ENCODE measurements at places on chromosomes 3 and 15. TPM values are rescaled to one million over a fixed set of nuclear protein-coding genes. Genes with fewer than 3 reads are reported as not detected.

DNA sequence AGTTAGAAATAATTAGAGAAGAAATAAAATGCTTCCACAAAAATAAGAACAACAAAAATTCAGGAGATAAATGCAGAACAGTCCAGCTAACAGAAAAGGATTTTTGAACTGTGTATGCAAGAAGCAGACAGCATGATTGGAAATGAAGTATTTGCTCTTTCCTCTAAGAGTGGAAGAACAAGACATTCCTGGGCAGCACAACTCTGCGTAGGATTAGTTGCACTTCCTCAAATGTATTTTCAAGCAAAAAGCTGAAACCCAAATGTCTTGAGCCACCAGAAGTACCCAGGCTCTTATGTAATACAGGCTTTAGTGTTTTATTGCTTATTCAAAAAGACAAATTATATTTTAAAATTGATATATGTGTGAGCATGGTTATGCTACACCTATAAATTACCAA, 127.2 kb downstream of the ZBTB20 start:
- no peak for DNase-seq
- H3K4me1 ChIP-seq = no peaks in the 10 kb centered on the region
- no peaks in the 10 kb centered on the region for H3K27me3 ChIP-seq
- no peaks in the 10 kb centered on the region for H3K36me3 ChIP-seq
- H3K27ac ChIP-seq = no peak overlapping the region

DNA sequence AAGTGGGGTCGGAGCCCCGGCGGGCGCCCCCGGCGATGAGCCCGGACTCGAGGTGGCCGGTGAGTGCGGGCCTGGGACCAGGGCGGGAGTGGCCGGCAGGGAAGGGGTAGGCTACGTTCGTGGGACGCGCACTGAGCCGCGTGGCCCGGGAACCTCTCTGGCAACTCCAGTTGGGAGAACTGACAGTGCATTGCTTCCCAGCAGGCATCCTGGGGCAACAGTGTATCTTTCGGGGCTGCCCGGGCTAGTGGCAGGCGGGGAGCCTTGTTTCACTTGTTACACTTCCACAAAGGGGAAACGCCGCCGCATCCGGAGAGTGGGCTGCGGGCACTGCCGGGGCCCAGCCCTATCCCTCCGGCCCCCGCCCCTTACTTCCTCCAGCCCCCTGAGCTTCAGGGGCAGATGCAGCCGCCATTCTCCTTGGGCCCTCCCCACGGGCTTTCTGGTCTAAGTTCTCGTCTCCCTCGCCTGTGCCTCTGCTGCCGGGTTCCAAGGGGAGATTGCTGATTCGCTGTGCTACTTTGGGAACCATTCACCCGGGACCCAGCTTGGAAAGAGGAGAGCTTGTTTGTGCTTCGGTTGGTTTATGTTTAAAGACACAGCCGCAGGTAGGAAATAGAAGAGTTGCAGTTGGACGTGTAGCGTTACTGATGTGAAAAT, 675 bp downstream of the BRPF1 start:
- peak overlapping the region; percentile 91 for H3K4me3 ChIP-seq
- DNase-seq = peak; percentile 21
- no peaks in the 10 kb centered on the region for H3K27me3 ChIP-seq
- H3K4me1 ChIP-seq = peaks cover 18% of the 10 kb centered on the region
- H3K36me3 ChIP-seq = peaks cover 27% of the 10 kb centered on the region

GRCh38 chr15:58212909-58213526, 74.8 kb downstream of the AQP9 start:
- no peak overlapping the region for H3K27ac ChIP-seq
- no peak for DNase-seq
- H3K36me3 ChIP-seq = no peaks in the 10 kb centered on the region
- H3K27me3 ChIP-seq = no peaks in the 10 kb centered on the region
- no peak overlapping the region for H3K4me3 ChIP-seq

- H3K27ac ChIP-seq = no peak overlapping the region
- no peaks in the 10 kb centered on the region for H3K4me1 ChIP-seq
- H3K4me3 ChIP-seq = no peak overlapping the region
- H3K27me3 ChIP-seq = no peaks in the 10 kb centered on the region
- H3K36me3 ChIP-seq = no peaks in the 10 kb centered on the region
Measured at GRCh38 chr3:144877356-144877755, 905.7 kb downstream of the DIPK2A start.

GRCh38 chr15:89654847-89655805, at the start of gene KIF7:
KIF7 (minus strand) TSS chr15:89655467; CDS start chr15:89652930, 2,537 bp downstream.
- 0 out of 2 replicates have a peak within 1 kb of the TSS, but pooled peaks have one; percentile 60 for H3K27ac ChIP-seq
- peaks cover 7% of the 10 kb centered on the region for H3K36me3 ChIP-seq
- H3K4me3 ChIP-seq = peak within 1 kb of the TSS; percentile 84
- DNase-seq = peak; percentile 82
- peaks cover 27% of the 10 kb centered on the region for H3K27me3 ChIP-seq

GRCh38 chr15:58119016-58119415, 19.2 kb upstream of the AQP9 start:
- H3K36me3 ChIP-seq = peaks cover 2% of the 10 kb centered on the region
- DNase-seq = no peak
- H3K27ac ChIP-seq = no peak overlapping the region
- no peak overlapping the region for H3K4me3 ChIP-seq
- H3K27me3 ChIP-seq = no peaks in the 10 kb centered on the region

DNA sequence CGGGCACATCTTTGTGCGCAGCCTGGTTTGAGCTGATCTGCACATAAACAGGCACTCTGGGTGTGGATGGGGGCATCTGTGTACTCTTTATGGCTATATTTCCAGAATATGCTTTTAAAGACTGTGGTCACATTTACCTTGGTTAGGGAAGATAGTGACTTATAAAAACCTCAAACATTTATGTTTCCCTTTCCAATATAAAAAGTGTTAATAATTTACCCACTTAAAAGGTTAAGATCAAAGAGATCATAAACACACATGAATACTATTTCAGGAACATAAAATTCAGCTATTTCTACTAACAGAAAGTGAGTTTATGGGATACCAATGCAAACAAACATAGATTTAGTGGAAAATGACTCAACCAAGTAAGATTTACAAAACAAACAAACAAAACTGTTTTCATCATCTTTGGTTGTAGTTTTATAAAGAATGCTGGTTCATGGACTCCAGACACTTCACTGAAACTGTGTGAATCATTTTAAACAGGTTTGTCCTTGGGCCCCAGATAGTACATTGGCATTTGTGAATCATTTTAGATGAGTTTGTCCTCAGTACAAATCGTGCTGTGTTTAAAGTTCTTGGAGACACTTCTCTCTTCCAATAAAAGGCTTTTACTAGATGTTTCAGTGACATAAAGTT, 253.5 kb upstream of the CTDSPL start:
- DNase-seq = no peak
- no peaks in the 10 kb centered on the region for H3K4me1 ChIP-seq
- H3K27ac ChIP-seq = no peak overlapping the region
- H3K36me3 ChIP-seq = no peaks in the 10 kb centered on the region
- no peaks in the 10 kb centered on the region for H3K27me3 ChIP-seq

DNA sequence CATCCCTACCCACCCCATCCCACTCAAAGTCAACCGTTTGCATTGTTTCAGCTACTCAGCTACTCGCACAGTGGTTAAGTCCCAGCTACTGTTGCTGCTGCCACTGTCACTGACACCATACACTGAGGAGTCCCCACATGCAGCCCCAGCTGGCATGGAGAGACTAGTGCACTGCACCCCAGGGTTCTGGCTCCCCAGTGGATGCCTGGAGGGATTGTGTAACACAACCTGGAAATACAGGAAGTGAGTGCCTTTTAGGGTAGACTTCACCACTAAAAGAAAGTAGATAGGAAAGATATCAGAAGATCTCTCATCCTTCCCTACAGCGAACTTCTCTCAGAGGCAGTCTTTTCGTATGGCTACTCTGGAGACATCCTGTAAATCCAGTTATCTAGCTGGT, 169.2 kb upstream of the STRIT1 start:
- peaks cover 15% of the 10 kb centered on the region for H3K36me3 ChIP-seq
- no peaks in the 10 kb centered on the region for H3K27me3 ChIP-seq
- DNase-seq = no peak
- peaks cover 4% of the 10 kb centered on the region for H3K4me1 ChIP-seq
- no peak overlapping the region for H3K4me3 ChIP-seq

DNA sequence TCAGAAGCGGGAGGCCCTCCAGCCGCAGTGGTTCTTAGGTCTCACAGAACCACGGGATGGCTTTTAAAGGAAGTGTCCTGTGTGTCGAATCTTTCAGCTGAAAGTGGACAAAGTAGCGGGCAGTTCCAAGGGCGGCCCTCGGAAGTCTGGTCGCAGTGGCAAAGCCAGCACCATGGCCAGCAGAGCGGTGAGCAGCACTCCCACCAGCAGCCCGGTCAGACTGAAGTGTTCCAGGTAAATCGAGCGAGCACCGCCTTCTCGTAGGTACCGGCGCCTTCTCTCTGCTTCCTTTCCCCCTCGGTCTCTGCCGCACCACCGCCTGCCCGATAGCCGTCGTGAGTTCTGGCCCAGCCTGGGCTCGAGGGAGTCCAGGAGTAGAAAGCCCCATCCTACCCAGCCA, 103.6 kb upstream of the ABHD17C start:
- H3K36me3 ChIP-seq = no peaks in the 10 kb centered on the region
- no peaks in the 10 kb centered on the region for H3K27me3 ChIP-seq
- H3K4me3 ChIP-seq = no peak overlapping the region
- H3K4me1 ChIP-seq = peaks cover 17% of the 10 kb centered on the region
- H3K27ac ChIP-seq = no peak overlapping the region
- DNase-seq = no peak

- no peak overlapping the region for H3K27ac ChIP-seq
- DNase-seq = no peak
- H3K27me3 ChIP-seq = no peaks in the 10 kb centered on the region
- H3K4me1 ChIP-seq = peaks cover 6% of the 10 kb centered on the region
Measured at GRCh38 chr3:126758026-126758425, 54.0 kb downstream of the CHCHD6 start.

DNA sequence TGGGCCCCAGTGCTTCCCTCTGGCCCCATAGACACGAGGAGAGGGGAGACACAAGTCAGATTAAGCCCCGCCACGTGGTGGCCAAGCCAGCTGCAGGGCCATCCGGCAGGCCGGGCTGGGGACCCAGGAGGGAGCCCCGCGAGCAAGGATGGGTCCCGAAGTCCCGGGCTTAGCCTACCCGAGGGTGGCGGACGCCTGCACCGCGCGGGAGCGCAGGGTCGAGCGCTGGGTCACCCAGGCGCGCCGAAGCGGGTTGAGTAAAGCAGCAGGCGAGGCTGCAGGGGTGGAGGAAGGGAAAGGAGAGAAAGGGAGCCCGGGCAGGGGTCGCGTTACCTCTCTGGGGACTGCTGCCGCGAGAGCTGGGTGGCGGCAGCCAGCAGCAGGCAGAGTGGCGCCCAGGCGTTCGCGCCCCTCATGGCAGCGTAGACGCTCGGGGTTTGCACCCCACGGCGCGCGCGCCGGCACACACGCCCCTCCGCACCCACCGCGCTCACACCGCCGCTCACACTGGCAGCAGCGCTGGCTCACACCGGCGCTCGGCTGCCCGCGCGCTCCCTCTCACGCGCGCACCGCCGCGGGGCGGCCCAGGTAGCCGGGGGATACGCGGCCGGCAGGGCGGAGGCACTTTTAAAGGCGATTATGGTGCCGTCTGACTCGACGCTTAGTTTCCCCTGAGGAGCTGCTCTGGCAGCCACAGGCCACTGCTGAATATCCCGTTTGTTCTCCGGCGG, at the start of gene PCOLCE2:
TSS of gene PCOLCE2 (minus strand) at position 603 of the 731 bp plus-strand sequence. CDS start at position 416, 187 bp downstream.
- H3K27ac ChIP-seq = no peak within 1 kb of the TSS
- peak within 1 kb of the TSS; percentile 78 for H3K4me3 ChIP-seq
- peak; percentile 69 for DNase-seq
- no peaks in the 10 kb centered on the region for H3K36me3 ChIP-seq

DNA sequence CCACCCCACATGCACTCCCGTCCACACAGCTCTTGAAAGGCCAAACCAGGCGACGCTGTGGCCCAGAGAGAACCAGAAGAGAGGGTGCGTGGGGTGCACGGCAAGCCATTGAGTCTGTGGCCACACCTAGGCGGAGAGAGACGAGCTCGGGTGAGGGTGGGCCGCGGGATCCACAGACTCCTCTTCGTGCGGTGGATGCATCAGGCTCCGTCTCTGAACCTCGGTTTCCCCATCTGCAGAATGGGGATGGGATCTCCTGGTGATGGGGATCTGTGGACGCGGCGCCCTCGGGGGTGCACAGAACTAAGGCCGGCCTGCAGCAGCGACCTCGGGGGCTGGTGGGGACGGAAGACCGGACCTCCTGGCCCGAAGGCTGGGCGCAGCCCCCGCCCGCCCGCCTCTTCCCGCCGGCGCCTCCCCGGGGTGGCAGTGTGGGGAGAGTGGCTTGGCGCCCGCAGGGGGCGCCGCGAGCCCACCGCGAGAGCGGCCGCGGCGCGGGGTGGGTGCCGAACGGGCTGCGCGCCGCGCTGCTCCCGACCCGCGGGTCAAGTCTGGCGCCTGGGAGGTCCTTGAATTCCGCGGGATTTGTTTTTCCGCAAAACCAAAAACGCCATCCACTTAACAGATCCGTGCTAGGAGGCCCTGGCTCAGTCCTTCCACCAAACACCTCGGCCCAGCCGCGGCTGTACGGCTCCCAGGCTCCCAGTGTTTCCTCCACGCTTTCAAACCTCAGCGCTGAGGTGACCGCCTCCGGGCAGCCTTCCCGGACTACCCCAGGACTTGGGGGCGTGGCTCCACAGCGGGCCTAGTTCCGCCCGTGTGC, 13.2 kb upstream of the ADPGK start:
- no peak overlapping the region for H3K27ac ChIP-seq
- no peaks in the 10 kb centered on the region for H3K36me3 ChIP-seq
- peaks cover 17% of the 10 kb centered on the region for H3K27me3 ChIP-seq
- peak; percentile 70 for DNase-seq
- H3K4me3 ChIP-seq = peak overlapping the region; percentile 89
- peaks cover 7% of the 10 kb centered on the region for H3K4me1 ChIP-seq

DNA sequence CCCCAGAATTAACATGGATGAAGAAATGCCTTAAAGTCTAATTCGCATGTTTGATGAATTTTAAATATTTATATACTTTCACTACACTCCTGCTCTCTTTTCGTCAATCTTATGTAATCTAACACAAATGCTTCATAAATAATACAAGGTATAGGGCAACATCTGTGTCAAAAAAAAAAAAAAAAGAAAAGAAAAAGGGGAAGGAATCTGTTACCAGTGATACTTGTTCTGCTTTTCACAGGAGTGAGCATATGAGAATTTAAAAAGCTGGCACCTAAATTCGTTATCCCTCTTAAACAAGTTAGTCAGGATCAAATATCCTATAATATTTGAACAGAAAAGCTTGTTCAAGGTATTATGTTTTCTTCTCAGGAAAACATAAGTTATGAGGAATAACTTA, 243.8 kb downstream of the KCNH8 start:
- H3K36me3 ChIP-seq = no peaks in the 10 kb centered on the region
- no peaks in the 10 kb centered on the region for H3K27me3 ChIP-seq
- peaks cover 11% of the 10 kb centered on the region for H3K4me1 ChIP-seq
- H3K4me3 ChIP-seq = no peak overlapping the region
- no peak for DNase-seq
- no peak overlapping the region for H3K27ac ChIP-seq

GRCh38 chr15:78079298-78080087, 2.0 kb upstream of the TBC1D2B start:
- peaks cover 6% of the 10 kb centered on the region for H3K27me3 ChIP-seq
- H3K36me3 ChIP-seq = peaks cover 2% of the 10 kb centered on the region
- DNase-seq = no peak
- no peak overlapping the region for H3K4me3 ChIP-seq

Gene MKRN3
- total RNA-seq = not detected

Gene DUSP7
- 16.2 TPM for total RNA-seq

Gene ENTPD3
- 0.50 TPM for total RNA-seq

Gene EPHA6
- total RNA-seq = 2.1 TPM

Gene PDIA5
- 41.5 TPM for total RNA-seq

Gene CCR3
- total RNA-seq = not detected

Gene ADGRG7
- not detected for total RNA-seq

Gene DALRD3
- 39.6 TPM for total RNA-seq

Gene UNC13C
- total RNA-seq = 0.07 TPM

Gene PCOLCE2
- total RNA-seq = 13.7 TPM

Gene GOLGA6A
- total RNA-seq = 6.0 TPM

Data from WTC11 (cell line).